Stimulated activated CD4-positive, alpha-beta T cell treated with anti-CD3 and anti-CD28 coated beads, Interleukin-15, amount 100 ng/mL, for 1 hour (primary cell): ENCODE measurements at places on chromosomes 7 and 10.

DNA sequence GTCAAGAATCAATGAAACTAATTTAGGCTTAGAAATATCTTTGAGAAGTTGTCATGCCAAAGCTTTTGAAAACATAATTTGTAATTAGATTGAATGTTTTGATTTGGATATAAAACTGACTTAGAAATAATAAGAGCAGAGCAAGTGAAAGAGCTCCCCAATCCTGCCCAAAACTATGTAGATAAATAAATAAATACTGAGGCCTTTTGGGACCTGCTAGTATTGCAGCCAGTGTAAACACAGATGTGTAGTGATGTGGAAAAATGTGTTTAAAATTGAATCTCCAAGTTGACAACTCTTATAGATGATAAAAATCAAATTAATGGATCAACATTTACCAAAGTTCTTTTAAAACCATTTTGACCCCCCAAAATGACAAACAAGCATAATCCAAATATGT is 896.1 kb downstream of the CNTNAP2 start:
- no peak for DNase-seq

- DNase-seq = no peak
Measured at GRCh38 chr7:139647085-139647484, 123.6 kb downstream of the CLEC2L start.

DNA sequence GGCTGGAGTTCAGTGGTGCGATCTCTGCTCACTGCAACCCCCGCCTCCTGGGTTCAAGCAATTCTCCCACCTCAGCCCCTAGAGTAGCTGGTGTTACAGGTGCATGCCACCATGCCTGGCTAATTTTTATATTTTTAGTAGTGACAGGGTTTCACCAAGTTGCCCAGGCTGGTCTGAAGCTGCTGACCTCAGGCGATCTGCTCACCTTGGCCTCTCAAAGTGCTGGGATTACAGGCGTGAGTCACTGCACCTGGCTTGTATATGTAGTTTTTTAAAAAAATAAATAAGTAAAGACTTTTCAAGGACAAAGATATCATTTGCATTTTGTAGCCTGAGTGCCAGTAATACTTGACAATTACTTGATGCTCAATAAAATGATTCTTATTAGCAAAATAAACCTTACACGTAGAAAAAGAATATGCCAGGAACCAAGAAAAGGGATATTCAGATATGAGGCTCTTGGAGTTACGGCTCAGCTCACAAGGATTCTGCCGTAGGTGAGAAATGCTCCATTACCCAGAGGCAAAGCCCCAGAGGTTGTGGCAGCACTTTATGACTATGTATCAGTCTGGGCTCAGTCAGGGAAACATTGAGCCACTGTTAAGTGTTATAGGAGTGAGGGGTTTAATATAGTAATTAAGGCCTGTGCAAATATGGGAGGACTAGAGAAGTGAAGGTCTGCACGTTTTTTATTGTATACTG is 98.5 kb downstream of the TPST1 start:
- no peak for DNase-seq

GRCh38 chr10:93820434-93820833 is 62.7 kb downstream of the LGI1 start:
- DNase-seq = no peak

GRCh38 chr7:94129443-94130140 is 125.4 kb upstream of the BET1 start:
- no peak for DNase-seq

DNA sequence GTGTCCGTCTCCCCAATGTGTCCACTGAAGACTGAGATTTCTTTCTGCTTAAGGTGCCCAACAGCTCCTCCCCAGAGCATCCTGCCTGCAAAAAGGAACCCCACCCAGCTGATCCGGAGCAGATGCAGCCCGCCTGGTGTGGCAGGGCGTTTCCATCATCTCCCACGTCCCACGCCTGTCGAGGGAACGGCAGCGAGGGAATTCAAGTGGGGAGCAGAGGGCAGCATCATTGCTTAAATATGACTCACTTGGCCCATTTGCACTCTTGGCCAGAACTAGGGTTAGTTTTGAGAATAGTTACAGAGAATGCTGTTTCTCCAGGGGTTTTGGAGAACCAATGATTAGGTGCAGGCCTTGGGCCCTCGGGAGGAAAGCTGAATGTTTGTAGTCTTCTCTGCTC is 20.8 kb downstream of the VWA2 start:
- no peak for DNase-seq

GRCh38 chr10:72010234-72010973 is 46.2 kb downstream of the CHST3 start:
- no peak for DNase-seq

- DNase-seq = no peak
Measured at GRCh38 chr10:125983161-125983560, 86.8 kb downstream of the FANK1 start.

DNA sequence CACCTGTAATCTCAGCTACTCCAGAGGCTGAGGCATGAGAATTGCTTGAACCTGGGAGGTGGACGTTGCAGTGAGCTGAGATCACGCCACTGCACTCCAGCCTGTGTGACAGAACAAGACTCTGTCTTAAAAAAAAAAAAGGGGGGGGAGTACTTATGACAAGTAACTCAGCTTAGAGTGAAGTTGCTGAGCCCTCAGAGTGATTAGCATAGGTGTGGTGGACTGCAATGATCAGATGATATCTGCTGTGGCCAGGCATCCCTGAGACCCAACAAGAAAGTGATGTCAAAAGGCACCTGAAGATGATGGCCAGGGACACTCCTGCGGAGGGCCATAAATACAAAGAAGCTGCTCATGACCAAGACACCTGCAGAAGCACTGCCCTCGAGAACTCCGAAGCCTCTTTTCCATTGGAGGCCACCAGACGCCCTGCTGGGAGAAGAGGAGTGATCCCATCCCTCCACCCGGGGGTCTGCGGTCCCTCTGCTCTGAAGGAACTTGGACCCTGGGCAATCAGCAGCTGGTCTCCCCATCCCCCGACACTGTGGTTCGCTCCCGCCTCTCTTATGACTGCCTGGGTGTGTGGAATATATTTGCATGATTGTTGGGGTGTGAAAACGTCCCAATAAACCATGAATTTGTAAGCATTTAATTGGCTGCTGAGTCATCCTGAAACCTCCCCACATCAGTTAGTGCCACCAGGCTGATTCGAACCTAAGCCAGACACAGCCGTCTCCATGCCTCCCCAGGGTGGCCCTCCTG is 46.0 kb downstream of the RASGEF1A start:
- DNase-seq = no peak

DNA sequence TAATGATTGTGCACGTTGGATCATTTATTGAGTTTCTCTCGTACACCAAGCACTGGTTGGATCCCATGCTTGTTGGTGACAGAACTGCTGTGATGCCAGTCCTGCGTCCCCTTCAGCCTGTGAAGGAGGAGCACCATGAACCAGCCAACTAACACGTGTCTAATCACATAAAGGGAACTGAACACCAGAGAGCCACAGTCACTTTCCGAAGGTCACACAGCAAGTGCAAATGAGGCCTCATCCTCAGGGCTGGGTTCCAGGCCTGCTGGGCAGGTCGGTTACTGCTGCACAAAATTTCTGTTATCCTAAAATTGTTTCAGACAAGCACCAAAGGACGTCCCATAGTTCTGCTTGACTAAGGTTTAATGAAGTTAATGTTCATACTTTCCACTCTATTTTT is 332.0 kb upstream of the ZNF32 start:
- no peak for DNase-seq

- DNase-seq = no peak
Measured at GRCh38 chr10:99279626-99280111, 44.0 kb upstream of the HPSE2 start.

DNA sequence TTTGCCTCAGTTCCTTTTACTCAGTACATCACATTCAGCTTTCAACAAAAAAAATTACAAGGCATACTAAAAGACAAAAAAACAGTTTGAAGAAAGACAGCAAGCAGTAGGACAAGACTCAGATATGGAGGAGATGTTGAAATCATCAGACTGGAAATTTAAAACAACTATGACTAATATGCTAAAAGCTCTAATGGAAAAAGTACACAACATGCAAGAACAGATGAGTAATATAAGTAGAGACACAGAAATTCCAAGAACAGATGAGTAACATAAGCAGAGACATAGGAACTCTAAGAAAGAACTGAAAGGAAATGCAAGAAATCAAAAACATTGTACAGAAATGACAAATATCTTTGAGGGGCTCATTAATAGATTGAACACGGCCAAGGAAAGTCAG is 402.6 kb downstream of the NEBL start:
- no peak for DNase-seq

DNA sequence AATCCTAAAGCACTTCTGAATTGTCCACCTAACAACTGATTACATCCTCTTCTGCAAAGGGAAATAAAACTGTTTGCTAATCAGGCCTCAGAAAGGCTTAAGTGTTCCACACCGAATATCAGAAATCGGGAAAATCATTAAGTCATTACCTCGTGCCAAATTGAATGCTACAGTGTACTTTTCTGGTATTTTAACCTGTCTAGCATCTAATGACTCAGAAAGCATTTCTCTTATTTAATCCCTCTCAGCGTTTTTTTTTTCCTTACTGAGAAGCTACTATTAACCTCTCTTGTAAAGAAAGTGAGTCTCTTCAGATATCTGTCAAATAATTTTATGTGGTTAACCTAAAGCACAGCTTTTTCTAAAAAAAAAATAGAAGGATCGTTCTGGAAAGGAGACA is 28.6 kb downstream of the VIM start:
- DNase-seq = no peak

DNA sequence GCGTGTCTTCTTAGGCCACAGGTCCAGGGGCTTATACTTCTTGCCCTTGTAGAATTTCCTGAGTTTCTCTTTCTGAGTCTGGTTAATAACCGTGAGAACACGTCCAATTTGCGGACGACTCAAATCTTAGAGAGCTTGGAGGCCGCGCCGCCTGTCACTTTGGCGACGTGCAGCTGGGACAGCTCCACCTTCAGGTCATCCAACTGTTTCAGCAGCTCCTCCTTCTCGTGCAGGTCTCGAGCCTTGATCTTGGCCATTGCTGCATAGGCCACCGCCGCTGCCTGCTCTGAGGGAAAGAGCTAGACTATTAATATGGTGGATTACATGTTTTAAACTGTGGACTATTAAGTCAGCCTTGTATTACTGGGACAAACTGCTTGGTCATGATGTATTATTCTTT is 26.9 kb downstream of the EVX1 start:
- no peak for DNase-seq

- DNase-seq = no peak
Measured at GRCh38 chr7:67847092-67847787, 850.6 kb downstream of the TYW1 start.

DNA sequence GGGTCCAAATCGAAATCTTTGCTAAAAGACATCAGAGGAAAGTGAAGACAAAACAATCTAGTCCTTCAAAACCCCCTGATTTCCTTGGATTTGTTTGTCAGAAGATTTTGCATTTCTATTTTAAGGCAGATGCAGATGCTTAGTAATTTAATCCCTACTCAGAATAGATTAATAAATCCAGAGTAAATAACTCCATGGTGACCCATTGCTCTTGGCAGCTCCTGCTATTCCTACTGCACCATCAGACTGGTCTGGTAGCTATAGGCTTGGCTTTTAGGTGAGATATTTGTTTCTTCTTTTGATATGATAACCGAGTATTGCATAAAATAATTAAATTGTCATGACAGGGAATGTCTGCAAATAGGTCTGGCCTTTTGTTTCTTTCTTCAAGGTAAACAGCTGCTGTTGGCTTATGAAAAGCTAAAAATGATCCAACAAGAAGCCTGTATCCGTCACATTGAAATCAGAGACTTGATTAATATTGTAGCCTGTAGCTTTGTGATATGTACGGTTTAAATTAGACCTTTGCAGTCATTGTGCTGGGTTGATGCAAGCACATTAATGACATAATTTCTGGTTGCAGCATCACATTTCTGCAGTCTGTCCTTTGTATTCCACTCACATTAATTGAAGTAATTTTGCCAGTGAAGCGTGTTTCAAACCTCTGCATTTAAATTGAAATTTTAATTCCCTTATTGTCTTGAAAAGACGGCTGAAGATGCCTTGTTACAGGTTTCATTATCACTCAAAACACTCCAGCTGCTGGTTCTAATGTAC is 40.7 kb downstream of the EXOC4 start:
- DNase-seq = no peak

GRCh38 chr10:52198540-52198939 is 115.5 kb upstream of the DKK1 start:
- DNase-seq = no peak

DNA sequence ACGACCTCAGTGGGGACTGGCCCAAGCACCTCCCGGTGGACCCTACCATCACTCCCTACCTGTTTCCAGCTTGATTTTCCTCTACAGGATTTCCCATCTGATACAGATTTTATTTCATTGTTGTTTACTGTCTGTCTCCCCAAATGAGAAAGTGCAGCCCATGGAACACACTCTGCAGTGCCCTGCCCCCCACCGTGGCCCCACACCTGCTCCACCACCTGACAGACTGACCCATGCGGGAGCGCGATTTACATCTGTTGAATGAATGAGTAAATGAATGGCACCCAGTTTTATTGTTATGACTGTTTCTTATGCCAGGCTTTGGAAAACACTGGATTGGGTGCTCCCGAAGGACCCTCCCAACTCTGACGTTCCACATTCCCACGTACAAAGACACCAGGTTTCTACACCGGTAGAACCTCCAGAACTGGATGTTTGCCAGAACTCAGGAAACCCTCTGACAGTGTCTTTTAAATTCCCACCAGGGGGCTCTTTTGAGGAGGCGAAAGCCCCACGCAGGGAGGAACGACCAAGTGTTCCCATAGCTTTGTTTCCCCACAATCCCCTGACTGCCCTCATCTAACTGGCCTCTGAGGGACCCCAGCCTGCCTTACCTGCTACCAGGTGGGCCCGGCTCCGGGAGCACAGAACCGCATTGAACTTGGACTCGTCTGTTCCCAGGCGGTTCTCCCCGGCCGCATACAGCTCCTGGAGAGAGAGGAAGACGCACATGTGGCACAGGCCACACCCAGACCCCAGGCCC is 29.0 kb downstream of the PLAC9 start:
- no peak for DNase-seq

DNA sequence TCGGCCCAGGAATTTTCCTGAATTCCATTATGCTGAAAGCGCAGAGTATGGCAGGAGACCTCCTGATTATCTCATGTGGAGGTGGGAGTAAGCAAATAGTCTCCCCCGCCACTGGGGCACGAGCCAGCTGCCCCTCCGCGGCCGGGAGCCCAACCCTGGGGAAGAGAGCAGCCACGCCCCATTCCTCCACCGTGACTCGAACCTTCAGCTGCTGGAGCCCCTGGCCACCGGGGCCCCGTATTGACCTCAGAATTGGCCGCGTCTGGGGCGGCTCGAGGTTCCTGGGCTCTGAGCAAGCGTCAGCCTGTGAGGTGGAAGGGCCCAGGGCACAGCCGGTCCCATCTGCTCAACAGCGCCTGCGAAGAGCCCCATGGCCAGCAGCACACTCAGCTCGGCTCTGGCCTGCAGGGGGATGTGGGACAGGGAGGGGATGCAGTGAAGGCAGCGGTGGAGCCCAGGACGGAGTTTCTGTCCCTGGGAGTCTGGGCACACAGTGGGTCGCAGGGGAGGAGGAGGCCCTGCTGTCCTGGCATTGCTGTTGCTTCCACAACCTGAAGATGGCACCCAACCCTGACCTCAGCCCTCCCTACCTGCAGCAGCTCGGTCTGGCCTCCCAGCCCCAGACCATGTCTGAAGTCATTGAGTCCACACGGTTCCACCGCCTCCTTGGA is 97.8 kb downstream of the CHST15 start:
- no peak for DNase-seq

- no peak for DNase-seq
Measured at GRCh38 chr7:98617051-98617959, at the start of gene NPTX2. Gene NPTX2, plus strand, starts transcription at chr7:98617285. Its CDS starts 177 bp downstream, at chr7:98617462.

- no peak for DNase-seq
Measured at GRCh38 chr10:2851566-2851965, 215.8 kb upstream of the PFKP start.
